ENCODE measurements at places on chromosomes 12 and 14. TPM values are rescaled to one million over a fixed set of nuclear protein-coding genes. Genes with fewer than 3 reads are reported as not detected.

OTOGL gene
- 0.11 TPM for total RNA-seq

DNA sequence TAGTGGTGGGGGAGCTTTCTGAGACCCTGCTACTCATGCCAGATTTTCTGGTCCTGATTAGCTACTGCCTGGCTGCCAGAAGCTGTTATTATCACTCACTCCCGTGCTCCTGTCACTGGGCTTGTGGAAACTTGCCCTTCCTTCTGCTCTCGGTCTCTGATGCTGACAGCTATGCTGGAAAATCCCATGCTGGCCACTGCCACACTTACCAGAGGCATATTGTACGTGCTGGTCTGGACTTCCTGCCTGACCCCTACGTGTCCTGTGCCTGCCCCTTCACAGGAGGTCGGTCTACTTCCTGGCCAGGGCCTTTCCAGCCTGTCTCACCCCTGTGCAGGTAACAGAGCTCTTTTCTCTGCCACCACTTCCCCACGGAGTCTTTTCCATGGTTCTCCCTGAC lies 149.4 kb upstream of the PLEKHG7 start:
- no peak for DNase-seq

GRCh38 chr14:54197369-54197768 lies 199.4 kb upstream of the CDKN3 start:
- no peak for DNase-seq

GRCh38 chr12:68119724-68120211 lies 39.8 kb downstream of the IFNG start:
- DNase-seq, result no peak

DNA sequence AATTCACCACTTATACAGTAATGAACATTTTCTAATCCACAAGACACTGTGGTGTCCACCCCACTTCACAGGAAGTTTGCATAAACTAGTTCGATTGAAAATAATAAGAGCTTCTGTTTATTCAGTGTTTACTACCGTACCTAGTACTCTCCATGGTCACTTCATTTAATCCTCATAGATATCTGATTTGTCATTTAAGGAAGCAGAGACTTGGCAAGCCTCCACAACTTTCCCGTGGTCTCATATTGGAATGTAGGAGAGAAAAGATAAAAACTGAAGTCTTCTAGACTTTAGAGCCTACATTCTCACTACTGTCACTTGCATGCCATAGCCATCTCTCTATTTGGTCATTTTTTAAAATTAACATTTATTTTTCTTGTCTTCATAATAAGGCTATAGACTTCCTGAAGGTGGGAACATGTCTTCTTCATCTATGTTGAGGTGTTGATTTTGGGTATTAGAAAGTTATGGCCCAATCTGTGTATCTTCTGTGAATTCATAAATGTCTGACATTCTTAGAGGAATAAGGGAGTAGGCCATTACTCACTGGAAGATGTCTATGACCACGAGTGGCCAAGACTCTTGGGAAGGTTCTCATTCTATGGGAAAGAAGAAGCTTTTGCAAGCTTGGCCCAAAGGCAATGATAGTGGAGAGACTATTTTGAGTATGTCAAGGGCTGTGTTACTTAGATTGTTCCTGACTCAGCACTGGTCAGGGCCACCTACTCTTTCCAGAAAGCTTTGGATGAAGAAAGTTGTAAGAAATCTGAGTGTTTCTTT lies 423.7 kb downstream of the LRIG3 start:
- no peak for DNase-seq

DNA sequence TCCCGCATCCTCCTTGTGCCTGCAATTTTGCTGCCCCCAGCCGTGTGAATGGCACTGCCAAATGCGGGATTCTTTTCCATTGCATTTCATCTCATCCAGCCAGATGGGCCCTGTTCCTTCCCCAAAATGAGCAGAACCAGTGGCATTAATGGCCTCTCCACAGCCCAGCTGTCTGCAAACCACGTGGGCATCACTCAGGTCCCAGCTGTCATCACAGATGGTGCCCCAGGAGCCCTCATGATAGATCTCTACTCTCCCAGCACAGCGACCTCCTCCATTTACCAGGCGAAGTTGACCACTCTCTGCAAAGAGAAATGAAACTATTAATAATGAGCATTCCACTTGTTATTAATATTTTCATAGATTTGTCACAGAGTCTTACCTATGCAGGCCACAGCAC lies 17.1 kb downstream of the CD163 start:
- DNase-seq, result no peak

- no peak for DNase-seq
Observed at GRCh38 chr14:59229653-59230406, 41.4 kb downstream of the DAAM1 start.

All from ovary (tissue), 10 donors.